ENCODE measurements at places on chromosomes 16 and 17.
A peak's percentile ranks its signal among the peaks of the same experiment; 100 is the strongest.

DNA sequence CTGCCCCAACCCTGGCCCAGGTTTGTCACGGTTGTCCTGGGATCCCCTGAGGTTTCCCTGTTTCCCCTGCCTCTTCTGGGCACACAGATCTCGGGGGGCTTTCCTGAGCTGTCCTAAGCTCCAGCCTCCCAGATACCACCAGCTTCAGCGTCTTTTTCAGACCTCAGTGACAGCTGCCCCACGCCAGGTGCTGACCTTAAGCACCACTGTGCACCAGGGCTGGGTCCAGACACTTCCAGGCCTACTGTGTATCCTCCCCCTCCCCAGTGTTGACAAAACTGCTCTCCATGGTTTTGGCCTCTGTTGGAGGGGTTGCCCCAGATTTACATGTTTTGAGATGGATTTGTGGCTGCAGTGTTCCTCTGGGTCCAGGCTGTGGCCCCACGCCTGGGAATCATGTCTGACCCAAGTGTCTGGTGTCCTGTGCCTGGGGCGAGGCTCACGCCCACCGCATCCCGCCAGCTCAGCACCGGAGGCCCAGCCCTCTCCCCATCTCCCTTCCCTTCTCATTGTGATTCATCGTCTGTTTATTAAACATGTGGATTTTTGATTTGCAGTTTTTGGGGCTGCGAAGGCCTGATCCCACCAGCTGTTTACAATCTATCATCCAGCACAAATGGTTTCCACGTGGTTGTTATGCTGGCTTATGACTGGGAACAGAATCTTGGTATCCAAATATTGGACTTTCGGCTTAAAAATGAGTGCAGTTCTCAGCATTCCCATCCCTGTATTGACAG is 82.1 kb downstream of the METRNL start:
- no peak for DNase-seq

GRCh38 chr17:40343219-40344119 is 21.1 kb downstream of the GJD3 start:
- DNase-seq = no peak

DNA sequence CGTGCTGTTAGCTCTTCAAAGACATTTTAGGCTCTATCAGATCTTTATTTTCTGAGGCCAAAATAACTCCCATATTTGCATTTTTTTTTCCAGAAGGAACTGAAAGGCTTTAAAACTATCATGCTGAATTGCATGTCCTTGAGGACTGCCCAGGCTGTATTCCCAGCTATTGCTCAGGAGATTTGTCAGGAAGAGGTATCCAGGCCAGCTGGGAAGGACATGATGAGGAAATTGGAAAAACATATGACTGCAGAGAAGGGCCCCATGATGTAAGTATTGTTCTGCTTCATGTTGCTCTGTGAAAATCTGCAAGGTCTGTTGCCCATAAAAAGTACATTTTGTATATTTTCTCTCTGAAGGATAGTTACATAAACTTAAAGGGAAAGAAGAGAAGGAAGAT is 5.7 kb downstream of the CDC6 start:
- DNase-seq = no peak

DNA sequence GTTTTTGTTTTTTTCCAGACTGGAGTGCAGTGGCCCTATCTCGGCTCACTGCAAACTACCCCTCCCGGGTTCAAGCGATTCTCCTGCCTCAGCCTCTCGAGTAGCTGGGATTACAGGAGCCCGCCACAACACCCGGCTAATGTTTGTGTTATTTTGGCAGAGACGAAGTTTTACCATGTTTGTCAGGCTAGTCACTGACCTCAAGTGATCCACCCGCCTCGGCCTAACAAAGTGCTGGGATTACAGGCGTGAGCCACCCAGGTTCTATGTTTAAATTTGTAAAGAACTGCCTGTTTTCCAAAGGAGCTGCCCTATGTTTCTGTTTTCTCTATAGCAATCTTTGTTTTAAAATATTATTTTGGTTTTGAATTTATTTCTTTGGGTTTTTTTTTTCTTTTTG is 13.8 kb upstream of the C16orf87 start:
- DNase-seq = no peak

- no peak for DNase-seq
Measured at GRCh38 chr16:13953501-13953900, 33.5 kb downstream of the ERCC4 start.

DNA sequence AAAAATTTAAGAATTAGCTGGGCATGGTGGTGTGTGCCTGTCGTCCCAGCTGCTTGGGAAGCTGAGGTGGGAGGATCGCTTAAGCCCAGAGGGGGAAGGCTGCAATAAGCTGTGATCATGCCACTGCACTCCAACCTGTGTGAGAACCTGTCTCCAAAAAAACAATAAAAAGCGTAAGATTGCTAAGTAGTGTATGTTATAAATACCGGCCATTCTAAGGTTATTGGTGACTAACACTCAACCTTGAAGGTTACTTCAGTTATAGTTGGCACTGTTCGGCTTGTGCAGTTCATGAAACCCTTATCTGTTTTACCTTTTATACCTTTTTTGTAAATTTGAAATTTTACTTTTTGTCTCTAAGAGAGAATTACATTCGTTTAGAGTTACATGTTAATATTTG is 44.0 kb downstream of the PAFAH1B1 start:
- no peak for DNase-seq

DNA sequence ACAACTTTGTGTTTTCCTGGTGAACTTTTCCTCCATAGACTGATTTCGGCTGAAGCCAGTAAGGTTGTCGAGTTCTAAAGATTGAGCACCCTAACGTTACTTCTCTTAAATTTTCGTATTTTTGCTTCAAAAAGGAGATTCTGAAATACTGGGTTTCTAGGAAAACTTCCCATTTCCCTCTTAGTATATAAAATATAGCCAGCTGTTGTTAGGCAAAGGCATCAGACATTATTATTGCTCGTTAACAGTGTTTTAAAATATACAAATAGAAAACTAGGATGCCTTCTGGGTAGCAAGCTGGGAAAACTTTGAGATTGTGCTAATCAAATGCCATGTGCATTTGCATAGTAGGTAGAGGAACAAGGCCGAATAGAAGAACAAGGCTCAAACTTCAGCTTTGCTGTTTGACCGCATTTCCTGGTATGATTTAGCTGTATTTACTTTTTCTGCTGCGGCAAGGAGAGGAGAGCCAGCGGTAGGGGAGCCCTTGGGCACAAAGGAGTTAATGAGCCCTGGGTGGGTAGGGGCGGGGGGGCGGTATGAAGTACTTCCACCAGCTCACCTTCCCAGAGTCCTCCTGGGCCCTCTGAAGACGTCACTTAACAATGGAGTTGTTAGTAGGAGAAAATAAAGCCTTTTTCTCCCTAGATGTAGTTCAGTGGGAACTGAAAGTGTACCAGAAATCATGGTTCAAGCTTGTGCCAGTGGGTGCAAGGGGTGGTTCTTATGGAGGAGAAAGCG is 151.9 kb downstream of the MSI2 start:
- no peak for DNase-seq

DNA sequence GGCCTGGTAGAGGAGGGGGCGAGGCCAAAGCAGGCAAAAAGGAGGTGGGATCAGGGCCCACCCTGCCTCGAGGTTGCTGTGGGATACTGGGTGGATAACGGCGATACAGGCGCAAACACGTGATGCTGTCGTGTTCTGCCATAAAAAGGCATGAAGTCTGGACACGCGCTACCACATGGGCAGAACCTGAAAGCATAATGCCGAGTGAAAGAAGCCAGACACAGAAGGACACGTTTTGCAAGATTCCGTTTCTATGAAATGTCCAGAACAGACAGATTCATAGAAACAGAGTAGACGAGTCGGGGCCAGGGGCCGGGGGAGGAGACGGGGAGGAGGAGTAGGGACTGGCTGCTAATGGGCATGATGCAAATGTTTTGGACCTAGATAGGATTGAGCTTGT is 43.5 kb downstream of the ZDHHC7 start:
- DNase-seq = peak; percentile 50

GRCh38 chr17:19331134-19331533 is 31.4 kb downstream of the B9D1 start:
- no peak for DNase-seq

GRCh38 chr17:80725517-80725916 is 180.9 kb downstream of the RPTOR start:
- no peak for DNase-seq

DNA sequence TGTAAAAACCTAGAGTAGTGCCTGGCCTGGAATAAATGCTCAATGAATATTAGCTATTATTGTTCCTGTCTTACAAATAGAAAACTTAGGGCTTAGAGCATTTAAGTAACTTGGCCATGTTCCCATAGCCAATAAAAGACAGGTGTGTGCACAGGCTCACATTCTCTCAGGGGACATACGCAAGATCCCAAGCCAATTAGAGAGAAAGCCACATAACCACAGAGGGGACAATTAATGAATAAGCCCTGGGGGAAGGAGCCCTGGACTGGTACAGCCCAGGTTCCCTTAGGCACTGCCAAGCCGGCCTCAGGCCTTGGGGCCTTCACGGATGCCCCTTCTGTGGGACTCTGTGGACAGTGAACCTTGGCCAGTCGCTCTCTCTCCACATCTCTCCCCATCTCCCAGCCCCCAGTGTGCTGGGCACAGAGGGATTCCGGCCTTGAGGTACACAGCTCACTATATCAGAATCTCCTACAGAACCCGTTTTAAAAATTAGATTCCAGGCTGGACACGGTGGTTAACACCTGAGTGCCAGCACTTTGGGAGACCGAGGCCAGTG is 27.3 kb upstream of the ABCC12 start:
- DNase-seq = no peak

DNA sequence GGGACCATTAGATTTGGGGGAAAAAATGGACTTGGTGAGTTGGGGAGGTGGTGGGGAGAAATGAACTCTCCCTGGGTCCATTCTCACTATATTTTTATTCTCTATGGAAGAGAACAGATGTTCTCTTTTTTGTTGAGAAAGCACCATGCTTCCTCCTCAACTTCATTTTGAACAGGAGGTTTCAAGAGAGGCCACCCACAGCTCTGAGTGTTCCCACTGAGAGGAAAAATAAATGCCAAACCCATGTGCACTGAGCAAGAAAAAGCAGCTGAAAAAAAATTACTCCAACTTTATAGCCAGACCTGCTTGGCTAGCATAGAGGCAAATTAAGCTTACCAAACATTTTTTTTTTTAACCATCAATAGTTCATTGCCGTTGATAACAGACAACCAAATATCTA is 883.6 kb downstream of the KCNJ2 start:
- DNase-seq = no peak

Data from OCI-M1 (cell line).